ENCODE measurements at places on chromosomes 6 and 20.

DNA sequence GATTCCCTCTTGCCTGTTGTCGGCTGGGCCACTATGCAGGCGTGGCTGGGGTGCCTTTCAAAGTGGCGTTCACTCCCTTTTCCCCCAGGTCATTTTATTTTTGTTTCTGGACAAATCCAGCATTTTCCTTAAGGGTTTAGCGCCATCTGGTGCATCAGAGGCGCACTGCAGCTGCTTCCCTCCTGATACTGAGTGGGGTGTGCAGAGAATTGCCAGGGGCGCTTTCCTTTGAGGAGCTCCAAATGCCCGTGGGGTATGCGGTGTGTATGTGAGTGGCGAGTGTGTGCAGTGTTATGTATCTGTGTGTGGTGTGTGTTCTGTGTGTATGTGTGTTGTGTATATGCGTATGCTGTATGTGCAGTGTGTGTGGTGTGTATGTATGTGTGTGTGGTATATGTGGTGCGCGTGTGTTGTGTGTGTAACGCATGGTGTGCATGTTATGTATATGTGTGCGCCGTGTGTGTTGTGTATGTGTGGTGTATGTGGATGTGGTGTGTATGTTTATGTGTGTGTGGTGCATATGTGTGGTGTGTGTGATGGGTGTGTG is 100.1 kb upstream of the AGPAT4 start:
- peak; percentile 64 for DNase-seq

GRCh38 chr6:5782783-5783547 is 223.8 kb downstream of the NRN1 start:
- peak; percentile 55 for DNase-seq

- no peak for DNase-seq
Observed at GRCh38 chr6:20900389-20901160, 366.3 kb downstream of the CDKAL1 start.

- DNase-seq = no peak
Observed at GRCh38 chr6:168516944-168517741, 76.2 kb downstream of the SMOC2 start.

DNA sequence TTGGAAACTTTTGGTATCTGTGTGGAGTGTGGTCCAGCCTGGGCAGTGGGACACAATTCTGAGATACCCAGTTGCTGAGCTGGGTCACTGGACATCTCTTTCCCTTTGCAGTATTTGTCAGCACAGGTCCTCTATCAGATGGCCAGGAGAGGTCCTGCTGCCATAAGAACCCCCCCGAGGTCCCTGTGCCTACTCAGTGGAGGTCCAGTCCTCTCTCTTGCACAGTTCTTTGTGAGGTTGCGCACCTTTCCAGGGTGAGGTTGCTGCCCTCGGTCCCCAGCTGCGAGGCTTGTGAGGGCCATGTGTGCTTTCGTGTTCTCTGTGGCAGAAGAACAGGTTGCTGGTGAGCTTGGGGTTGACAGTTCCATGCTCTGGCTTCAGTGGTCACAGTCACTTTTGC is 320.6 kb downstream of the QKI start:
- no peak for DNase-seq

DNA sequence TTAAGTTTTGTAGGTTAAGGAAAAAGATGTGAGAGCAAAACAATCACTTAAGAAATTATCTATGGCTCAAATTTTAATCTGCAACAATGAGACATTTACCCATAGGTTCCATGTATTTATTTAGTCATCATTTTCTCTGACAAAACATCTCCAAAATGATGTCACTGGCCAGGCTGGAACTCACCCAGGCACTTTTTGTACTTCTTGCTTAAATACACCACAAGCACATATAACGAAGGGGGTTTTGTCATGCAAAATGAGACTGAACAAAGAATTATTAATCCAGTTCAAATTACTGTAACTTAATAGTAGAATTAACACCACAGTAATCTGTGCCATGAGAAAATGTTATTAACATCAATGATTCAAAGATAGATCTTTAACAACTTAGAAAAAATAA is 200.5 kb downstream of the PTPRK start:
- no peak for DNase-seq

DNA sequence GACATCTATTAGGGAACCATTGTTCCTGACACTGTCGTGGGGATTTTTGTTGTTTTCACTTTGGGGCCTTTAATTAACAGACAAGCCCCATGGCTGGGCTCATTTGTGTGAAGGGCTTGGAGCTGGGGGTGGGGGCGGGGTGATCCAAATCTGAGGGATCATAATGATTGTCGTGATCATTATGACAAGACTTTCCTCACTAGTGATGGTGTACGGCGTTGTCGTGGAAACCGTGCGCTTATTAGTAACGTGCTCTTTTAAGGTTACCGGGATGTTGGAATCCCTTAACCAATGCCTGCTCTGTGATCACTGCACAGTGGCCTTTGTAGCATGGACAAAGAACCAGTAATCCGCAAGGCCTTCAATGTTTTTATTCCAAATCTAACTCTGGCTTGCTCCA is 18.6 kb downstream of the PDYN start:
- no peak for DNase-seq
